ENCODE measurements at places on chromosomes 7 and 10.

GRCh38 chr7:22051886-22052673 lies 106.4 kb upstream of the CDCA7L start:
- no peak for DNase-seq

GRCh38 chr10:61662794-61663259 lies at the start of gene CABCOCO1:
Gene CABCOCO1 (plus strand): TSS chr10:61662929. CDS start chr10:61662973, 44 bp downstream.
- no peak for DNase-seq

DNA sequence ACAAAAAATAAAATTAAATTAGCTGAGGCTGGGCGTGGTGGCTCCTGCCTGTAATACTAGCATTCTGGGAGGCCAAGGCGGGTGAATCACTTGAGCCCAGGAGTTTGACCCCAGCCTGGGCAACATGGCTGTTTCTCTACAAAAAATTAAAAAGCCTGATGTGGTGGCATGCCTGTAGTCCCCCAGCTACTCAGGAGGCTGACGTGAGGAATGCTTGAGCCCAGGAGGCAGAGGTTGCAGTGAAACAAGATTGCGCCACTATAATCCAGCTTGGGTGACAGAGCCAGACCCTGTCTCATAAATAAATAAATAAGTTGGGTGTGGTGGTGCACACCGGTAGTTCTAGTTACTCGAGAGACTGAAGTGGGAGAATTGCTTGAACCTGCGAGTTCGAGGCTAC lies 65.1 kb downstream of the GNA12 start:
- no peak for DNase-seq

GRCh38 chr10:70903262-70903921 lies 15.0 kb upstream of the PCBD1 start:
- peak; percentile 69 for DNase-seq

- DNase-seq = no peak
These were observed 258.0 kb upstream of the SEMA3A start for GRCh38 chr7:84452618-84453017.

GRCh38 chr7:80542398-80542797 lies 30.5 kb upstream of the GNAT3 start:
- DNase-seq = no peak

DNA sequence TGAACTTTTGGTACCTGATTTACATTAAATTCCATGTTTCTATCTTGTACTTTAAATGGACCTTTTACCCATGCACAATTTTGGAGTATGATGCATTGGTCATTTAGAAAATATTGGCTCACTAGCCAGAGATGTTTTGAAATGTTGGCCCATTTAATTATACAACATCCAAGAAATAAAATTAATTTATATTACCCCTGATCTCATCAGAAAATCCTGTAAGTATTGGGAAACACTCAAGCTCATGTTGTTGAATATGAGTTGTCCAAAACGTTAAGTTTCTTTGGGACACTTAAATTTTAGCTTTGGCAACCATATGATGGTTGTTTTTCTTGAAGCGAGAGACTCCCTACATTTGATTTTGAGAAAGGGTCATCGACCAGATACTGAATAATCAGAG lies 492.7 kb downstream of the RPS24 start:
- no peak for DNase-seq

DNA sequence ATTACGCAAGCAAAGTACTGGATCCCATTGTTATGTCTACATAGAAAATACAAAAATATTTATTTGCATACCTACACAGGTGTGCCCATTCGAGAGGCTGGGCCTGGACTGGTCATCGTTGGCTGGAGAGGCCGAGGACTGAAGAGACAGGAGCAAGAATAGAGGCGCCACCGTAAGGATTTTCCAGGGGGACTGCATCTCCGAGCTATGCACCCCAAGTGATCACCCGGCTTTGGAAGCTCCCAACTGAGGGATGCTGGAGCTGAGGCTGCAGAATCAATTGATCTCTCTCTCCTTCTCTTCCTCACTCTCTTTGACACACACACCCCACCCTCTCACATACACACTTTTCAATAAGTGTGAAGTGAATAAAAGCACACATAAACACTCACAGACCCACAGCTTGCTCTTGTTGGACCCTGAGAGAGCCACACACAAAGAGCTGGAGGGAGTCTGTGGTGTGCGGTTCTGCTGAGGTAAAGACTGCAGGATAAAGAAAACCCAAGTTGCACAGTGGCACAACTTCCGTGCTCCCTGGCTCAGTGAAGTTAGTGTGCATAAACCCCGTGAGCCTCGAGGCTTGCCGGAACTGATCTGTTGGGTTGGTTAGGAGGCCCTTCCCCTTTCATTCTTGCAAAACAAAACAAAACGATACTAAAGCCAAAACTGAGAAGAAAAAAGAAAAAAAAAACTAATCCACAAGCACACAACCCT lies at the start of gene AOAH:
AOAH (minus strand) TSS at position 544 of the 714 bp plus-strand sequence; CDS start at position 198, 346 bp downstream.
- DNase-seq = peak; percentile 98

DNA sequence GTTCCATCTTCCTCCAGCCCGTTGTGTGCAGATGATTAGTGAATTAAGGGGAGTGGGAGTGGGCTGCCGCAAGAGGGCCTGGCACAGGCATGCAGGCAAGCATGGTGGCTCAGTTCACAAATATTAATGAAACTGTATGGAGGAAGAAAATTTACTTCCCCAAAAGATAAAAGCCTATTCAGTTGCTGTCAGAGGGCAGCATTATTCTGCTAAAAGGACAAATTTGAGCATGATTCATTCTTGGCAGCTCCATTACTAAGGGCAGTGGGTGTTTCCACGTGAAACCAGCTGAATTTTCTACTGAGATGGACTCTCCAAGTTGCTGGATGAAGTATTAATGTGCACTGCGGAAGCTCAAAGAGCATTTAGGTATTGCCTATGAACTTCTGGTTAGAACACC lies 90.9 kb upstream of the WDR11 start:
- no peak for DNase-seq

GRCh38 chr7:133061357-133061756 lies 20.5 kb downstream of the CHCHD3 start:
- DNase-seq = no peak

GRCh38 chr10:64041185-64041988 lies 520.2 kb downstream of the REEP3 start:
- peak; percentile 94 for DNase-seq

DNA sequence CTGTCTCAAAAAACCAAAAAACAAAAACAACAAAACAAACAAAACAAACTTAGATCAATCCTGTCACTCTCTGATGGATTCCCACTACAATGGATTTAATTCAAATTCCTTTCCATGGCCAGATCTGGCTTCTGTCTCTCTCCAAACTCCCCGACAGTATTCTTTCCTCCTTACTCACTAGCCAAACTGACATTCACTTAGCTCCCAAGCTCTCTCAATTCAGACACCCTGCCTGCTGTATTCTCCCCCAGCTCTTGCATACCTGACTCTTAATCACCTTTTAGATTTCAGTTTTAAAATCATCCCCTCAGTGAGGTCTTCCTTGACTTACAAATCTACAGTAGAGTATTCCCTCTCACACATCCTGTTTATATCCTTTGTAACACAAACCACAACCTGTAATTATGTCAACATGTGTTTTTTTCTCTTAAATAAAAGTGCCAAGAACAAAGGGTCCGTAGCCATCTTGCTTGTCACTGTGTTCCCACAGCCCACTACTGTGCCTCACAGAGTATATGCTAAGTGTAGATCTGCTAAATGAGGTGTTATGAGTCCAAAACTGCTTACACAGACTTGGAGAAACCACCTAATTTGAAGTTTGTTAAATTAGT lies 14.4 kb downstream of the HERPUD2 start:
- no peak for DNase-seq

DNA sequence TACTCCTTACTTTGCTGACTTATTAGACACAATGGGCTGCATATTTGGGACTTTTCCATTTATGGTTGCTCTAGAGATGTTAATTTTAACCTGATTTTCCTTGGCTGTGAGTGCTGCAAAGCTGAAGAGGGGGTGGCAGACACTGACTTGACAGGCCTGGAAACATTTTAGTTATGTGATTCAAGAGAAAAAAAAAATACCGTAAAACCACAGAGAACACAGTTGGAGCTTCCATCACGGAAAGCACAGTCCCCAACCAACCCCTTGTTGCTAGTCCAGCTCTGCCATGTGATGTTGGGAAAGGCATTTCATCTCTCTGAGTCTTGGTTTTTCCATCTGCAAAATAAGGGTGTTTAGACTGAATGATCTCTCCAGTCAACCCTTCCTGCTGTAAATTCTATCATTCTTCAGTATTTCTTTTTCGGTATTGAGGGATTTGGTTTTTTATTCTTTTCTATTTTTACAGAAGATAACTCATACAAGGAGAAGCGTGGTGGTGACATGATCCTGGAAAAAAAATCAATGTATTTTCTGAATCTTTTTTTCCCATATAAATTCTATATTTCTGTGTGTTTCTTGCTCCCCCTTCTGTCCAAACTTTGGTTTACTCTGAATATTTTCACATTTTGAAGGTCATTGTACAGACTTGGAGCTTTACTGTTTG lies 246.1 kb downstream of the REEP3 start:
- DNase-seq = peak; percentile 64

- DNase-seq = peak; percentile 10
These were observed 9.5 kb downstream of the RNF32 start for GRCh38 chr7:156650042-156650441.

DNA sequence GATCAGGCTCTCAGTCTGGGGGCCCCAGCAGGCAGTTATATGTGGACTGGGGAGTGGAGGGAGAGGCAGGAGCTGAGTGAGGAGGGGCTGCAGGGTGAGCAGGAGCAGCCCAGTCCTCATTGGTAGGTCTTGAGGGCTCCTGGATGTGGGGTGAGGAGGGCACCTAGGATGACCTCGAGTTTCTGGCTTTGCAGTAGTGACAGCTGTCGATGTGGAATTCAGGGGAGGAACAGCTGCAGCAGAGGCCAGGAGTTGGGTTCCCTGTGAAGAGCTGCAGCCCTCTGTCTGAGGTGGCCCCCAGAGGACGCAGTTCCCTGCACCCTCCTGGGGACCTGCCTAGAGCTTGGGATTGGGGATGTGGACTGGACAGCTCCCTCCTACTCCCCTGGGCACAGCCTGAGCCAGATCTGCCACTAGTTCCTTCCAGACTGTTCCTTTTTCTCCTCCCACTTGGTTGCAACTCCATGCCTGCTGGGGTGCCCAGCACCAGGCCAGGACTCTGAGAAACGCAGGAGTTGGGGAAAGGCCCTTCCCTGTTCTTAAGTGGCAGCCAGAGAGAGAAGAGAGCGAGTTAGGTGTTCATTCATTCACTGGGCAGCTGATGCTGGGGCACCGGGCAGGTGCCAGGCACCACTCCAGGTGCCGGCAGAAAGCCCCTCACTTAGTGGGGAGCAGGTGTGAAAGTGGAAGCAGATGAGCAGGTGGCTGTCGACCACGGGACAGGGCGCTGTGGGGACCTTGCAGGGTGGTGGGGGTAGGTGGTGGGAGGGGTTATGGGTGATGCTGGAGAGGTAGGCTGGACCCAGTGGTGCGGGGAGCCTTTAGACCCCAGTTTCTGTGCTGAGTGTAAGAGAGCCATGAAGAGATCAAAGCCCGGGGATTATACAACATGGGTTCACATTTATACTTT lies 57.9 kb downstream of the PRF1 start:
- DNase-seq = no peak

DNA sequence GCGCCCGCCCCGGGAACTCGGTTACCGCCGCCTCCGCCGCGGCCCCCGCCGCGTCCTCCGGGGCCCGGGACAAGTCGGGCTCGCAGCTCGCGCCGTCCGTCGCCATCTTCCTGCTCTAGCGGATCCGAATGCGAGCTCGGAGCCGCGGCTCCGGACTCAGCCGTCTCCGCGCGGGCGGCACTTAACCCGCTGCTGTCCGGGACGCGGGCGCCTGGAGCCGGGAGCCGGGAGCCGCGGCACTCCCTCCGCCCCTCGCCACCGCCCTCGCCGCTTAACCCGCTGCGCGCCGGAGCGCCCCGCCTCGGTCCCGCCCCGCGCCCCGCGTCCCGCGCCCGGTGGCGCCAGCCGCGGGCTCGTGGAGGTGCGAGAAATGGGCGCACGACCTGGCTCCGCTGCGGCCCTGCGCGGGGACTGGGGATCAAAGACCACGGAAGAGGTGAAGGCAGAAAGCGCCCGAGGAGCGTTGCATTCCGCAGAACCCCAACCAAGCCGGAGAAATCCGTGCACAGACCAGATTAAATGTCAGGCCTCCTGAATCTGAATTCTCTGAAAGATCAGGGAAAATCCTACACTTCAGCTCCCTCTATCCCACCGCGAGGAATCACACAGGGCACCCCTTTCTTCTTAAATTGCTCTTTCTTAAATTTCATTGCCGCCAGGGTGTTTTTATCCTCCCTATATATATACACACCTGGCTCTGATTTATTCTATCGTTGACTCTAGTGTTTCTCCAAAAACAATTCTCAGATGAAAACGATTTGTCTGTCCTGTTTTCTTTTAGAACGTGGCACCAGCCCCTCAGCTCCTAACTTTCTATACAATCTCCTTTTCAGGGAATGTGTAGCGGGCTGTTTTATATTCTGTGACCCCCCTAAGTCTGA lies at the start of gene CTTNBP2:
CTTNBP2 (minus strand) TSS at position 132 of the 881 bp plus-strand sequence; CDS start at position 106, 26 bp downstream.
- DNase-seq = no peak

GRCh38 chr10:100183481-100183880 lies 2.3 kb downstream of the ERLIN1 start:
- DNase-seq = peak; percentile 98

GRCh38 chr10:78148216-78148960 lies 114.7 kb downstream of the RPS24 start:
- no peak for DNase-seq

- DNase-seq = no peak
These were observed 212.5 kb downstream of the GLI3 start for GRCh38 chr7:42024537-42024936.

GRCh38 chr7:158361326-158361946 lies 226.2 kb downstream of the PTPRN2 start:
- DNase-seq = no peak

DNA sequence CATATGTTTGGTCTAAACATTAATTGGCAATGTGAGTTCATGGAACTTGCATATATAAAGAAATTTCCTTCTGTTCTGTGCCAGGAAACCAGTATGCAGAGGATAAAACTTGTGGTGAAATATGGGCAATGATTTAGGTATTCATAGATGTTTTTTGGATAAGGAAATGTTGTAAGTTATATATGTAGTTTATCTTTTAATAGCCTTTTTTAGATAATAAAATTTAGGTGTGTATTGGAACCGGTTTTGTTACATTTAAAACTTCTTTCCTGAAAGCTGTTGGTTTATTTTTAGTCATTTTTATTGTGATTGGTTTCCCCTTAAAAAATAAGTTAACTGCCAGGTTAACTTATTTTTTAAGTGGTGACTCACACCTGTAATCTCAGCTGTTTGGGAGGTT lies 22.1 kb downstream of the TAX1BP1 start:
- DNase-seq = no peak

DNA sequence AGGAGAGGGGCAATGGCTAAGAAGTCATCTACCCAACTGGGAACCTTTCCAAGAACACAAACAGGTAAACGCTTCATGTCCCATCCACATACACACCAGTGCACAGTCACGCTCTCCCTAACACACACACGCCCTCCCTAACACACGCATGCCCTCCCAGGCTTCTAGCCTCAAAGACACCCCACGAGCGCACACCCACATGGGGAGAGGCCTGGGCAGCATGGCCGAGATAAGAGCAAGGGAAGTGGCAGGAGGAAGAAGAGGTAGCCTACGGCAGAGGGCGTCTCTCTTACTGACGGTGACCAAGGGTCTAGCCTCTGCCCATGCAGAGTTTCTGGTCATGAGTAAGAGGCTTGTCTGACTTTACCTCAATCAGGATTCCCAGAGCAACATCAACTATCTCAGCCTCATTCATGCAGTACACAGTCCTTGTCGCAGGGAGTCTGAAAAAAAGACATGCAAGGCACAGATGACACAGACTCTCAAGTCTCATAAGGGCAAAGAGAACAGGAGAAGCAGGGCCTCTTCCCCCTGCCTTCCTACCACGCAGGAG lies 3.1 kb downstream of the CYREN start:
- no peak for DNase-seq
